Right renal pelvis (tissue), 4 donors: ENCODE measurements at places on chromosomes 4 and X. TPM values are rescaled to one million over a fixed set of nuclear protein-coding genes. Genes with fewer than 3 reads are reported as not detected.

GRCh38 chrX:153848325-153848724, 18.0 kb upstream of the PDZD4 start:
- no peak for DNase-seq

GRCh38 chr4:2395038-2395437, 23.4 kb downstream of the ZFYVE28 start:
- no peak for DNase-seq

Gene HSFX4
- 0.14 TPM for polyA plus RNA-seq

Gene AGTR2
- polyA plus RNA-seq: 98.9 TPM

DNA sequence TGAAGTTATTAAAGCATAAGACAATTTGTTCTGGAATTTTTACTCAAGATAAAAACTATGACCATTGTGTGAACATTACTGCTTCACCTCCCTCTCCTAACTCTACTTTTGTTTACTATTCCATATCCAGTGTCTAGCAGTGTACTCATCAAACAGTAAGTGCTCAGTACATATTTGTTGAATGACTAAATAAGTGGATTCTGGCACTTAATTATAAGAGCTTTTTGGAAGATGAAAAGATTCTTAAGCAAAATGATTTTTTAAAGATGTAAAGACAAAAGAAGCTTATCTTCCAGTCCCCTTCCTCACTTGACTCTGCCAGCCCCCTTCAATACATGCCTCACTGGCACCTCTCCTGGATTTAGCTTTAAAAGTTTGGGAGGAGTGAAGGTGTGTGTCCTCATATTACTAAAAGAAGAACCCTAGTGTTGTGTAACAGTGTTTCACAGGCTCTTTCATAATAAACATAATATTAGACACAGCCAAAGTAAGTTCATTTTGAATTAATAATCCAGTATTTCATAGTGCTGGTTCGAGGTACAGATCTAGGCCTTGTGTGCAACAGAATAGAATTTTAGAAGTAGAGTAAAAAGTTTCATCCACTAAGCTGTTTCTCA, 53.0 kb downstream of the GAB1 start:
- no peak for DNase-seq

GRCh38 chrX:129577473-129577872, 37.4 kb downstream of the OCRL start:
- DNase-seq: no peak

DNA sequence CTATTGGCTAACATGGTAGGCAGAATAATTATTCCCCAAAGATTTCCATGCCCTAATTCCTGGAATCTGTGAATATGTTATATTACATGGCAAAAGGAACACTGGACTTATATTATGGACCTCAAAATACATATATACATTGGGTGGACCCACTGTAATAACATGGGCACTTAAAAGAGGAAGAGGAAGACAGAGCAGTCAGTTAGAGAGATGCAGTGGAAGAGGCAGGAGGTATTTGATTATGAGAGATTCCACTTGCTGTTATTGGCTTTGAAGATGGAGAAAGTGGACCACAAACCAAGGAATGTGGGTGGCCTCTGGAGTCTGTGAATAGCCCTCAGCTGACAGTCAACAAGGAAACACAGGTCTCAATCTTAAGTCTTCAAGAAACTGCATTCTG, 14.0 kb upstream of the ART3 start:
- no peak for DNase-seq

DNA sequence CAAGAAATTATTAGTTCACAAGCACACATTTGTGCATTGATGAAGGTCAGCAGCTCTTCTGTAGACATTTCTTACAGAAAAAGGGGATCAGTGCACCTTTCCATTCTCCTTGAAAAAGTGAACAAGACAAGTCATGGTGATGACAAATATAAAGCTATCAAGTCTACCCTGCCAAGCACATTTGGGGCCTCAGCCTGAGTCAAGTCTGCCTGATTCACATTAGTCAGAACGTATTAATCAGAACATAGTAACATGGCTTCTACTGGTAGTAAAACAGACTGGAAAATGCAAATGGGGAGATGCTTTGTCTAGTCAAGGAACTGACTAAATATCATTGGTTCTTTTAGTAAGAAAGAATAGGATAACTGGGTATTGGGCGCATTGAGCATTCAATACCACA, 2305.1 kb downstream of the PCDH7 start:
- DNase-seq: no peak

GRCh38 chr4:40594261-40595178, 35.1 kb downstream of the RBM47 start:
- no peak for DNase-seq

- DNase-seq: no peak
Observed at GRCh38 chr4:25879991-25880651, 17.3 kb upstream of the SEL1L3 start.

DNA sequence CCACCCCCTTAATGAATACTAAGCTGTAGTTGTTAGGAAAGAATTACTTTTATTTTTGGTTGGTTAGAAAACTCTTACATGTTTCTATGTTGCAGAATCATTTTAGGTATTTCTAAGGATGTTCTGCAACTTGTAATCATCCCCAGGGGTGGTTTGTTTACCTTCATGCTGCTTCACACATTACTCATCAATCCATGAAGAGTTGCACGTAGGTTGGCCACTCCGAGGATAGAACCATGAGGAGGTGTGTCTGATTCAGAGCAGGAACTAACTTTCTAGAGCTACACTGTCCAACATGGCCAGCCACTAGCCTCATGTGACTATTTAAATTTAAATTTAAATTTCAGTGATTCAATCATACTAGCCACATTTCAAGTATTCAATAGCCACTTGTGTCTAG, 127.2 kb upstream of the FRMPD4 start:
- no peak for DNase-seq

Gene HPSE
- polyA plus RNA-seq: 1.5 TPM

- no peak for DNase-seq
Observed at GRCh38 chrX:51155157-51155556, 177.5 kb upstream of the NUDT10 start.

Gene TCEAL1
- polyA plus RNA-seq: 31.6 TPM

- DNase-seq: no peak
Observed at GRCh38 chrX:154040863-154041262, 21.2 kb upstream of the IRAK1 start.

- DNase-seq: no peak
Observed at GRCh38 chrX:80334583-80334982, 85.7 kb upstream of the TENT5D start.

Gene PTCHD1
- polyA plus RNA-seq: 0.90 TPM

DNA sequence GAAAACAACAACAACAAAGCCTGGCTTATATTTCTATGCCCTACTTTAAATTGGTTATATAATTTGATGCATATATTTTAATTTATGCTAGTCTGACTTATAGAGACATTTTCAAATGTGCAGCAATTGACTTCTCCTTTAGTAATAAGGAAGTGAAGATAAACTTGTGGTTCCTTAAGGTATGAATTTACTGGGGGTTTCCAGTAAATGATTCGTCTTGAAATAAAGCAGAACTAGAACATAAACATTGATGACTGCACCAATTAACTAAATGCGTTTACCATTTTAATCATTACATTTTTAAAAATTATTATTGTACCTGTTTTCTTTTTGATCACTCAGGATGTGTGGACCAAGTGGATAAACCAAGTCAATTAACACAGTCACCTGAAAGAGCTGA, 99.6 kb upstream of the CCSER1 start:
- no peak for DNase-seq

GRCh38 chr4:16278178-16278577, 51.9 kb upstream of the TAPT1 start:
- no peak for DNase-seq

DNA sequence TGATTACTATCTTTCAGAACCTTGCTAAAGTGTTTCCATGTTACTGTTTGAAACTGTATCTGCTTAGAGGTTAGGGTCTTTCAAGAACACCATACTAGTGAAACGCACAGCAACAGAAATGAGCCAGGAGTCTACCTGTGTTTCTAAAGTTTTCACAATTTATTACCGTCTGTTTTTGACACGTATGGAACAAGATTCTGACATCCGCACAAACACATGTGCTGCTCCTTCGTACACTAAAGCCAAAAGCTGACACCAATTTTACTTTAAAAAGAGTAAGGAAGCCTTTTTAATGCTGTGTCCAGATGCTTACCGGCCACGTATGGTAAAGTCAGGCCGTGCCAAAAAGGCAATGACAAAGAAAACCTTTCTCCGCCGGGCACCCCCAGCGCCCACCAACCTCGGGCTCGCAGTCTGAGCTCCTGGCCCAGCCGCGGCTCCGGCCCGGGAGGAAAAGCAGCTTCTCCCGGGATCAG, 532 bp downstream of the RPS4X start:
- no peak for DNase-seq

Gene TEX13B
- polyA plus RNA-seq: not detected
